ENCODE measurements at places on chromosomes 2 and 18.

DNA sequence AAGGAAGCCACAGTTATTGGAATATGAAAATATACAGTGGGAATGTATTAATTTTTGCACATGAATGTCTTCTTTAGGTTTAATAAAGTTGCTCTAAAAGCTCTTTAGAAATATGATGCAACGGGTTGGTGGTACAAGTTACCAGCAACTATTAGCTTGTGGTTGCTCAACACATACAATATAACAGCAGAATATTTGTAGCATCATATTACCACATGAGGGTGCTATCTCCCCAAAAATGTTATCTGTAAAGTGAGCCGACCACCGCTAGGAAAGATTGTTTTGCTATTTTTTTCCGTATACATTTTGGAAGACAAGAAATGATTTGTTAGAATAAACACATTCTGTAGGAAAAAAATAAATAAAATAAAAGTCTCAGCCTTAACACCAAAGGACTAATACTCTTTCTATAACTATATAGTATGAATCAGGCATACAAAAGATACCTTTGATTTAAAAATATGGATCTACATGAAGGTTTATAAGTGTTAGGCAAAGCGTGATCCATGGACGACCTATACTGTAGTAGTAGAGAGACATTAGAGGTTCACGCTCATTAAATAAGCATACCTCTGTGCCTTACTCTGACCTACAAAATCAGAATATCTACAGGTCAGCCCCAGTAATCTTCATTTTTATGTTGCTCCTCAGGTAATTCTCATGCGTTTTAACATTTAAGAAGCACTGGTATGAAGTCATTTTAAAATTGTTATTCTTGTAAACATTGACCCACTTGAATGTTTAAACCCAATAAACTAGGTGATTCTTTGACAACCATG lies 1110.6 kb upstream of the ACVR2A start:
- peak; percentile 39 for DNase-seq

GRCh38 chr18:23548275-23548674 lies 38.0 kb downstream of the NPC1 start:
- DNase-seq: no peak

- DNase-seq: peak; percentile 59
Observed at GRCh38 chr2:62760555-62760954, 55.0 kb downstream of the EHBP1 start.

- peak; percentile 10 for DNase-seq
Observed at GRCh38 chr2:100237770-100238169, 84.5 kb downstream of the LONRF2 start.

DNA sequence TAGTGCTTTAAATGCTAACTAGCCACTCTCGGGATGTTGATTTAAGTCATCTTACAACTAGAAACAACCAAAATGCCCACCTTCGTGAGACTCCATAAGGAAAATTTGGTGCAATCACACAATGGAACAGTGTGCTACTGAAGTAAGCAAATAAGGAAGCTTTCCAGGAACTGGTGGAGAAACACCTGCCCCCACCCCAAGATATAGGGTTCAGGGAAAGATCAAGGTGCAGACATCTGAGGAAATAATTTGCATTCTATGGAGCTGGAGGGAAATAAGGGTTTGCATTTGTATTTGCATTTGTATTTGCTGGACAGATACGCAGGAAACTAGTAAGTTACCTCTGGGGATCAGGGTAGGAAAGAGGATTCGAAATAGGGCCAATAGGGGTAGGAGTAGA lies 90.9 kb downstream of the ACAA2 start:
- DNase-seq: no peak

- DNase-seq: no peak
Observed at GRCh38 chr2:227198866-227199265, 34.4 kb downstream of the COL4A3 start.

DNA sequence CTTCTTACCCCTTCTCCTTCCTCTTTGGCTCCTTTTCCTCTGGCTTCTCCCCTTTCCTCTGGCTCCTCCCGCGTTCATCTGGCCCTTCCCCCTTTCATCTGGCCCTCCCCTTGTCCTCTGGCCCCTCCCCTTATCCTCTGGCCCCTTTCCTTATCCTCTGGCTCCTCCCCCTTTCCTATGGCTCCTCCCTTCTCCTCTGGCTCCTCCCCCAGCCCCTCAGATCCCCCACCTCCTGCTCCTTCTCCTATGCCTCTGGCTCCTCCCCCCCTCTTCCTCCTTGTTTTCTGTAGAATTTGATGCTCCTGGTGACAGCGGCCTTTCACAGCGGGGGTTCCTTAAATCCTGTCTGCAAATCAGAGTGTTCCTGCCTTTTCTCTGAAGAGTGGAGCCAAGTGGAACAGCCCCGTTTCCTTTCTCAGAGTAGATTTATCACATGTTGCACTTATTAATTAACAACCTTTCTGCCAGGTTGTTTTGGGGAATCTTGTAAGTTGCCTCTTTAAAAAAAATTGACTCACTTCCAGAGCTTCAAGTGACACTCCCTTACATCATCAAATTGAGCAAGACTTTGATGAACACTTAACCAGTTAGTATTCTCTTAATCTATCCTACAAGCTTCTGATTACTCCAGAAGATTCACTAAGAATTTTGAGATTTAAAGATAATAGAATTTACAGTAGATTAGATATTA lies 27.9 kb downstream of the FABP1 start:
- no peak for DNase-seq

- peak; percentile 53 for DNase-seq
Observed at GRCh38 chr2:218727502-218728165, 17.0 kb downstream of the TTLL4 start.

GRCh38 chr2:218026676-218027425 lies 24.1 kb upstream of the TNS1 start:
- DNase-seq: no peak

DNA sequence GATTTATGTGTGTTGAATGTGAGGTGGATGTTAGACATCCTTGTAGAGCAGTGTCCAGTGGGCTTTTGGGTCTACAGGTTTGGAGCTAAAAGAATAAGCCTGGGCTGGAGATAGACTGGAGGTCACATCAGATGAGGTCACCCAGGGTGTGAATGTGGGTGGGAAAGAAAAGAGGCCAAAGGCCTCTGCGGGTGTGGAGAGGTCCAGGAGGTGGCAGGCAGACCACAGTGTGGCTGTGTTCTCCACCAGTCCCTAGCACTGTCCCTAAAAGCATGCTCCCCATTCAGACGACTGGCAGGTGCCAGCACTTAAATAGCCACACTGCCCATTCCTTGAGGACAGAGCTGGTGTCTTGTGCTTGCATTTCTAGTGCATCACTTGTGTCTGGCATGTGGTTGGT lies 4.1 kb downstream of the ATG4B start:
- no peak for DNase-seq

DNA sequence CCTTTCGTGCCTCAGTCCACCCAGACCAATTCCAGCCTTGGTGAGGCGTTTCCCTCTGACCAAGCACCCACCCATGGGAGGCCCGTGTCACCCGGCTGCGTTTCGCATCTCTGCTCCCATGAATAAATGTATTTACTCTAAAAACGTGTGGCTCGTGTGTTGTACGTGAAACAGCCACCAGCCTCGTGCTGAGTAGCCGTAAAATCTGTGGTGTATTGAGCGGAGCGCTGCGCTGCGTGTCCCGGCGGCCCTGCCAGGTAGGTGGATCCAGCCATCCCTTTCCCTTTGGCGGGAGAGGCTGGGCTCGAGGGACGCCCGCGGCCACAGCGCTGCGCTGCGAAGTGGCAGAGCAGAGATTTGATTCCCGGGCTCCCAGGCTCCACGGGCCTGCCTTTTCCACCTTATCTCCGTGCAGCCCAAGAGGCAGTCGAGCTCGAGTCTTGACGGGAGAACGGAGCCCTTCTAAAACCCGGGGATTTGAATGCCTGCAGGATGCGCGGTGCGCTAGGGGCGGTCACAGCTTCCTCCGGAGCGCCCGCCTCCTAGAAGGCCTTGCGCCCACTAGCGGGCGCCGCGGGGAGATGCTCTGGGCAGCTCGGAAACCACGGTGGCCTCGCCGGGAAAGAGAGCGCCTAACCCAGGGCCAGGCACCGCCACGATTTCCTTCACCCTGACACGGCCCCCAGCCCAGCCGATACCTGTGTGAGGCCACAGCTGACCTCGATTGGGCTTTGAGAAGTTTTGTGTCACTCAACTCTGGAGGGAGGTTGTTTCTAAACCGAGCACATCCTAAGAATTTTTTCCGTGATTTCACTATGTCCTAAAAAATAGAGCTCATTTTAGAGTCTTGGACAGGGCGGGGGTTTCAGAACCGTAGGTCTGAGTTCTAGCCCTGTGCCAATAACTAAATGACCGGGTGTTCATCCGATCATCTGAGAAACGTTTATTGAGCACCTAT lies 3.9 kb upstream of the PSMD1 start:
- peak; percentile 82 for DNase-seq

- DNase-seq: no peak
Observed at GRCh38 chr18:59795882-59796281, 98.7 kb upstream of the CCBE1 start.

DNA sequence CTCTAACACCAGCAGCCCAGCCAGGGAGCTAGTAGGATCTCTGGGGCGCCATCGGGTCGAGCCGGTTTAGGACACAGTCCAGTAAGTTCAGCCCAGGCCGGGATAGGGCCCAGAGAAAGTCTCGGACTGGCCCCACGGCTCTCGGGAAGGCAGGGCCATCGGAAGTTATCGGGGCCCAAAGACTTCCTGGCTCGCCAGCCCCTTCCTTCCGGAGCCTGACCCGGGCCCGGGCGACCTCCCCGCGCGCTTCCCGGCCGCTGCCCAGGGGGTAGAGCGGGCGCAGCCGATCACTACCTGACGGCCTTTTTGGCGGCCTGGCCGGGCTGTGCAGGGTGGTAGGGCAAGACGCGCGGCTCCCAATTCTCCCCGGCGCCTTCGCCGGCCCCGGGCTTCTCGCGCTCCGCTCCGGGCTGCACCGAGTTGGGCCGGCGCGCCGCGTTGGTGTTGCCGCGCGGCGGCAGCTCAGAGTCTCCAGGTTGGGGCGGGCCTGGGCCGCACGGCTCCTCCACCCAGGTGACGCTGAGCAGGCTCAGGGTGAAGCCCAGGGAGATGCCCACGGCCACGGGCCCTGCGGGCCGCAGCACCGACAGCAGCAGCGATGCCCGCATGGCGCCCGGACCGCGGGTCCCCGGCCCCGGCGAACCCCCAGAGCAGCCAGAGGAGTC lies 546 bp downstream of the CHPF start:
- DNase-seq: peak; percentile 55

GRCh38 chr2:101082998-101083397 lies 68.2 kb downstream of the TBC1D8 start:
- no peak for DNase-seq

DNA sequence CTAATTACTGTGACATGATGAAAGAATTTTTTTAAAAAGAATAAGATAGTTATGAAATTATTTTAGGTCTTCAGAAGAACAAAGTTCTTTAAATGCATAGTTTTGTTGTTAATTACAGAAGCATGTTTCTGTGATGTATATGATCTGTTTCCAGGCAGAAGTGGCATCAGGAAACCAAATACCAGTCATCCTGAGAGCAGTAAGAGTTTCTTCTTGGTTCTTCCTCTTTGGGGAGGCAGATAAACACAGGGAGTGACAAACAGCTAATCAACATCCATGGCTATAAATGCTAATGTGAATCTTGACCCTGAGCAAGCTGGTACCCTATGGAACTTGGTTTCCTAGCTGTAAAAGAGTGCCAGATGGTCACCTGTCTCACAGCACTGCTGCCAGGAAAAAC lies 29.2 kb downstream of the WIPF1 start:
- DNase-seq: no peak

- no peak for DNase-seq
Observed at GRCh38 chr2:163752267-163752666, 16.5 kb upstream of the FIGN start.

GRCh38 chr2:147910990-147911473 lies 66.2 kb downstream of the ACVR2A start:
- DNase-seq: peak; percentile 58

GRCh38 chr2:102107741-102108070 lies 34.8 kb upstream of the IL1R1 start:
- peak; percentile 57 for DNase-seq

All from RPMI7951 (cell line).